ENCODE measurements at places on chromosomes 7 and 10. TPM values are rescaled to one million over a fixed set of nuclear protein-coding genes. Genes with fewer than 3 reads are reported as not detected.

GRCh38 chr7:70341446-70341845 lies 743.2 kb downstream of the AUTS2 start:
- DNase-seq, result no peak

GRCh38 chr7:138125598-138126111 lies 49.4 kb downstream of the AKR1D1 start:
- peak; percentile 14 for DNase-seq

DNA sequence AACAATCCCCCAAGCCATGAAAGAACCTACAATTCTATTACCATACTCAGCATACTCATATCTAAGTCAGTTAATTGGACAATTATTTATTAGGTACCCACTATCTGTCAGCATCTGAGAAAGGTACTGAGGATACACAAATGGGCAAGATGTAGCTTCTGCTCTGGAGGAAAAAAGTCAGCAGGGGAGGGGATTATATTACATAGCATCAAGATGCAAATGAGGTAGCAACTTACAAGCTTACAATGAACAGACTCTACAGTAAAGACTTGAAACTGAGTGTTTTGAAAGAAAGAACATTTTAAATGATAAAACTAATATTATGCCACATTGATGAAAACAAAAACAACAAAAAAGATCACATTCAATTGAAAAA lies 10.8 kb upstream of the CUBN start:
- no peak for DNase-seq

DNA sequence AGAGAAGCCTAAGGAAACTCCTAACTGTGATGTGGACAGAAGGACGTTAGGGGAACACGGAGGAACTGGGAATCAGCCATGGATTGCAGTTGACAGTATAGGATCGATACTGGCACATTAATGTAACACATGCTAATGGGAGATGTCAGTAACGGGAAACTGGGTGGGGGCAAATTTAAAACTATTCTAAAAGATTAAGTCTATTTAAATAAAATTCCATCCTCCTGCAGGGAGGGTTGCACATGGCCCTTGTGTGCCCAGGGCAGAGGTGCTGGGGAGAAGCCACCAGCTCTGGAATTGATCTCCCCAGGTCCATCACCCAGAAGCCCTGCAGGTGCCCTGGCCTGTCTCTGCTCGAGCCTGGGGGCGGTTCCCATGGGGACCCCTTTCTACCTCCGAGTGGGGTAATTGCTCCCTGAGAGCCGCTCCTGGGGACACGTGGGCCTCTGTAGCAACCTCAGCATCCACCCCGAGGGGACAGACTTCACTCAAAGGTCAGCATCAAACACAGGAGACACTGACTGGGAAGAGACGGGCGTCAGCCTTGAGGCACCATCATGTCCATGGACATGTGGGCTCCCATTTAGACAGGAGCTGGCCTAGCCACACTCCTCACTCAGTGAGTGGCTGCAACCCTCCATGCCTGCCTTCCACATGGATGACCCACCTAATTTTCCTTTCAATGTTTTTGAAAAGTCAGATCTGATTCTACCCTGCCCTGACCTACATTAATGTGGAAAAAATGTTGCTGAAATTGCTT lies 21.1 kb downstream of the SCART1 start:
- DNase-seq, result no peak

- no peak for DNase-seq
Measured at GRCh38 chr7:92798517-92799249, 37.7 kb downstream of the CDK6 start.

DNA sequence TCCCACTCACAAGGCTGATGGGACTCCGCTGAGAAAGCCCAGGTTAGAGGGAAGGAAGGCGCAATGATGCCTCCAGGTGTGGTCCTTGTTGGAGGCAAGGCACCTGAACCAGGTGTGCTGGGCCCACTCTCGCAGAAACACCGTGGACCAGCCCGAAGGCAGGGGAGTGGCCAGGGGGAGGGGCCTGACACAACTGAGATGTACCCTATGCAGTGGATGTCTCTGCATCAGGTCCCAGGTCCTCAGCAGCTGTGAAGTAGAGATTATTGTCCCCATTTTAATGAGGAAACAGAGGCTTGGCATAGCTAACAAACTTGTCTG lies 32.0 kb downstream of the GBX1 start:
- DNase-seq, result no peak

DNA sequence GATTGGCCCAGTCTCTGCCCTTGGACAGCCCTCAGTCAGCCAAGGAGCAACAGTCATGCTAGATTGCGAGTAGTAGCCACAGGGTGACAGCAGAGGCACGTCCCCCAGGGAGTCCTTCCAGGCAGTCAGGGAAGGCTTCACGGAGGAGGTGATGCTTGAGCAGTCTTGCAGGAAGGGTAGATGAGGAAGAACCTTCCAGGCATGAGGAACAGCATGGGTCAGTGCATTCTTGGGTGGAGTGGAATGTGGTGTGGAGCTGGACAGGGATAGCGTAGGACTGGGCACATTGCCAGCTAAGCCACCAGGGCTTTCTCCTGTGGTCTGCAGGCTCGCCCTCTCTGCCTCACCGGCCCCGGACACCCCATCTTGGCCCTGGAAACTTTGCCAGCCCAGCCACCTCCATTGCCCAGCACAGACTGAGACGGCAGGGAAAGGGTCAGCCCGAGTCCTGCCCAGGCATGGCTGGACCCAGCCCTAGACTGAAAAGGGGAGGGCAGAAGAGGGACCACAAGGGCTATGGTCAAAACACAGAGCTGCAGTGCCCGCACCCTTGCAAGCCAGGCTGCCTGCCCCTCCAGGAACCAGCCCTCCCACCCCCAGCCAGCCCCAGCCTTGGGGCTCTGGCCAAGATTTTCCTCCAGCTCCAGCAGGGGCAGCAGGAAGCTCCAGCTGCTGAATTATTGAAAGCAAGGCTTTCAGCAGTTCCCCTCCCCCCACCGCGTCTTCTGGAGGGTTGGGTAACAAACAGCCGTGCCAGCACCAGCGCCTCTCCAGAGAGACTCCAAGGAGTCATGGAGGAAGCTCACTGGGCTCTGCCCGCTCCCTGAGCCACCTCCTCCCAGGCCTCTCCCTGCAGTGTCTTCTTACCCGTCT lies 18.7 kb downstream of the SRRM3 start:
- DNase-seq, result peak; percentile 84

DNA sequence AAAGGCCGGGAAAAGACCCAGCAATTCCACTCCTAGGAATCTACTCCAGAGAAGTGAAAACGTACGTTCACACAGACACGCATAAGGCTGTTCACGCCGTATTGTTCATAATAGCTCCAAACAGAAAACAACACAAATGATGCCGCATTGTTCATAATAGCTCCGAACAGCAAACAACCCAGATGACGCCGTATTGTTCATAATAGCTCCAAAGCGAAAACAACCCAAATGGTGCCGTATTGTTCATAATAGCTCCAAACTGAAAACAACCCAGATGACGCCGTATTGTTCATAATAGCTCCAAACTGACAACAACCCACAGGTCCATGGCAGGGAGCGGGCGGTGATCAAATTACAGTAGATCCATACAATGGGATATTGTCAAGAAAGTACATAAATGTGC lies 85.2 kb upstream of the DNAAF5 start:
- DNase-seq, result peak; percentile 64

Gene SLC16A9
- 0.88 TPM for total RNA-seq

Gene CLRN3
- total RNA-seq, result not detected

Gene GRM3
- not detected for total RNA-seq

Gene CALD1
- total RNA-seq, result 202 TPM

Gene UPK3BL1
- 25.2 TPM for total RNA-seq

Gene PRKG1
- 14.8 TPM for total RNA-seq
